ENCODE measurements at places on chromosomes 5 and 9. TPM values are rescaled to one million over a fixed set of nuclear protein-coding genes. Genes with fewer than 3 reads are reported as not detected.

- no peak for DNase-seq
Observed at GRCh38 chr5:41892031-41892430, 12.1 kb upstream of the RIMOC1 start.

GRCh38 chr5:68533051-68533450 lies 317.5 kb downstream of the PIK3R1 start:
- no peak for DNase-seq

DNA sequence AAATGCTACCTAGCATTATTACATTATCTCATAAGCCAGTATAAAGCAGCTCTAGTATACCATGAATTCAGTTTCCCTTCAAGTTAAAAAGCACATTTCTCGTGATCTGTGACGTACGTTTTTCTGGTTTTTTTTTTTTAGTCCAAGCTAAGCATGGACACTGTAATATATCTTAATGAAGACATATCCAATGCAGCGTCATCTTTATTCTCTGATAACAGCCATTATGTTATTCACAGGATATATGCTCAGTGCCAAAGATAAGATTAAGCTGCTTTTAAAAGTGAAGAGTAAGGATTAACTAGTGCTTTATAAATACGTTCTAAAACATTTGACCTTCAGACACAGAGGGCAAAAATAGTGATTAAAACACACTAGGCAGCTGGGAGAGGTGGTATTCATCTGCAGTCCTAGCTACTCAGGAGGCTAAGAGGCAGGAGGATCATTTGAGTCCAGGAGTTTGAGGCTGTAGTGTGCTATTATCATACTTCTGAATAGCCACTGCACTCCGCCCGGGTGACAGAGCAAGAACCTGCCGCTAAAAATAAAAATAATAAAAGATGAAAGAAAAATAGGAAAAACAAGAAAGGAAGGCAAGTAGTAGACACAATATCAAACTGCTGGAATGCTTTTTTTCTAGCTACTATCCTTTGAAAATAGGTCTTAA lies 7.7 kb downstream of the CSNK1A1 start:
- DNase-seq, result no peak

GRCh38 chr5:10479154-10479721 lies 37.6 kb downstream of the ROPN1L start:
- no peak for DNase-seq

- no peak for DNase-seq
Observed at GRCh38 chr5:165126598-165126997, 1621.2 kb downstream of the MAT2B start.

DNA sequence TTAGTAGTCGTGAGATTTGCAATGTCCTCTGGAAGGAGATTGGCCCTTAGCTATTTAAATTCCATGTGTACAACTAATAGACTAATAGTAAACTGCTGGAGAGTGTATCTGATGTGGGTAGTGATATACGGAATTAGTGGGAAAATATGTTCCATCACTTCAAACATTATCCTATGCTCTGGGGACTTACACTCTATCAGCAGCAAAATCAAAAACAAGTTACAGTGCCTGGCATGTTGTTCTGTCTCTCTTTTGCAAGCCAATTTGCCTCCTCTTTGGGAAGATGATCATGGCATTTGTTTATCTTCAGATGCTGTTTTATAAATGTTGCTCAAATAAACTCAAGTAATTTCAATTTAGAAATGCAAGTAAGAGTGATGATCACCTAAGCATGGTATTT lies 311.9 kb upstream of the ACO1 start:
- DNase-seq, result no peak

DNA sequence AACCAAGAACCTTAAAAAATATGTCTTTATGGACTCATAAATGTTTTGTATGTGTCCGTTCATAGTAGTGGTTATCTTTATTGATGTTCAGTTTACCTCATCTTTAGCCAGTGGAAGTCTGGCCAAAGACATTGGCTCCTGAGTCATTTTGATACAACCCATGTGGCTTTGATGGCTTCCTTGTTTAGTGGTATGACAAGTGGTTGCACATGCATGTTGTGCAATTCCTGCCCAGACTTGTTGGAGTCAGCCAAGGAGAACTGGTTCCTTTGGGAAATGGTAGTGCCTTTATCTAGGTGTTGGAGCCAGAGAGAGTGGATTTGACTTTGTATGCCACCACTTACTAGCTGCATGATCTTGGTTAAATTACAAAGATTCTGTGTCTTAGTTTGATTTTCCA lies 94.3 kb downstream of the RPS23 start:
- peak; percentile 5 for DNase-seq

- DNase-seq, result no peak
Observed at GRCh38 chr5:124665035-124665434, 81.4 kb downstream of the ZNF608 start.

DNA sequence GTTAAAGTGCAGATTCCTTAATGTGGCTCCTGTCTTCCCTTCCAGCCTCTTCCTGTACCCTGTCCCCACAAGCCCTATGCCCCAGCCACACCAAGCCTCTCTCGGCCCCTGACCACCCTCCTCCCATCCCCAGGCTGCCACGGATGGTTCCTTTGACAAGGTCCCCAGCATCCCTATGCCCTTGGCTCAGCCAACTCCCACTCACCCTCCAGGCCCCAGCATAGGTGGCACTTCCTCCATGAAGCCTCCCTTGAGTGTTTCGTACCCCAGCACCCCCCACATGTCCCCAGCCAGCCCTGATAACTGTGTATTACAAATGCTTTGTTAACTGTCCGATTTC lies 115.5 kb upstream of the TBC1D2 start:
- DNase-seq, result no peak

- peak; percentile 63 for DNase-seq
Observed at GRCh38 chr5:177553671-177554429, 513 bp downstream of the FAM193B start.

GRCh38 chr5:15927710-15928380 lies 251.7 kb downstream of the MARCHF11 start:
- DNase-seq, result no peak

DNA sequence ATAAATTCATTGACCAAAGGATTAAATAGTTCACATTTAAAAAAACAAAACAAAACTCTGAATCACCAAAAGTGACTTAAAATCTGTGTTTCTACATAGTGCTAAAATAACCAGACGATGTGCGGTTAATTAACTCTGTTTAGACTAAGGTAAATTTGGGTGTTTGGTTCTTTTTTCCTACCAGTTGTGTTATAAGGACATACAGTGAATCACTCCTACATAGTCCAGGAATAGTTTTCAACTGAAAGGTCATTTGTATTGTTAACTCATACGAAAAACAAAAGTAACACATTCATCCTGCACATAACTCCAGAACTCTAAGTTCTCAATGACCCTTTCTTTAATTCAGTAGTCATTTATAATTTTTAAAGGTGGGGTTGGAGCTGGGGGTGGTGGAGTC lies 203.7 kb downstream of the GLIS3 start:
- no peak for DNase-seq

DNA sequence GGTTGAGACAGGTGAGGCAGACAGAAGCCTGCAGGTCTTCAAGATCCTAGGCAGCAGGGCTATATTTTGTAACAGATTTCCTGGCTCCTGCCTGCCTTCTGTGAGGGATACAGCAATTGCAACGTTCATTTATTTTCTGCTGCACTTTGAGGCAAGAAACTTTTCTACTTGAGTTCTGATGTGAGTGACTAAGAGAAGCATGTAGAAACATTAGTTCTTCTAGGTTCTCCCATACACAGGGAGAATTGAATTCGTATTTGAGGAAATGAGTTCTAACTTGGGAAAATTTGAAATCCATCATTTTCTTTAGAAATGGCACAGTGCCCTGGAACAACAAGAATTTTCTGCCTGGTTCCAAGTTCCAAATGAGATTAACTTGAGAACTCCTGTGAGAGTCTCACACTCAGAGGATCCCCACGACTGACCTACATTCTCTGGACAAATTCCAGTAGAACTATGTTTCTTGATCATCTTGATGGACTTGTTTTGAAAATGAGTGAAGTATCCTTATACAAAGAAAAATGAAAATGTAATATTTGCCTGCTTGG lies 15.0 kb downstream of the MAMDC2 start:
- no peak for DNase-seq

DNA sequence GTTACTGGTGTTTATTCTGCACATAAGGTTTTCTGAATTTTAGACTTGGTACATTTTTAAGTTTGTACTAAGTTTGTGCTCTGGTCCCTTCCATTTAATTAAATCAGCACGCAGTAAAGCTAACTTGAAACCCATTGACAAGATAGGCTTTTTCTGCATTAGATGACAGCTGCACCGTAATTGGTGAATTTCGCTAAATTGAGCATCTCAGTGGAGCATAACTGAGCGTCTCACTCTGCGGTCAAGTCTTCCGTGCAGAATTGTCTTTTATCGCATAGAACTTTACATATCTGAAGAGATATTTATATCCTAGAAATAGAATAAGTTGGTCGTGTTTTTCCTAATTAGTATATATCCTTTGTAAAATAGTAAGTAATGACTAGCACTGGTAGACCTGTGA lies 4.1 kb downstream of the SUB1 start:
- DNase-seq, result no peak

- no peak for DNase-seq
Observed at GRCh38 chr5:176412517-176413254, 3.7 kb downstream of the CLTB start.

Gene ZNF454
- total RNA-seq, result not detected

Gene AMACR
- 10.1 TPM for total RNA-seq

Gene CATSPER3
- 0.32 TPM for total RNA-seq

Gene GNG10
- total RNA-seq, result 21.1 TPM

Gene CKMT2
- not detected for total RNA-seq

Gene SLC6A19
- not detected for total RNA-seq

Measured in activated naive CD4-positive, alpha-beta T cell treated with anti-CD3 and anti-CD28 coated beads for 36 hours (primary cell).